Fibroblast of skin of abdomen (primary cell): ENCODE measurements at places on chromosomes 6 and 20.

GRCh38 chr20:14951707-14952418, 614.5 kb upstream of the FLRT3 start:
- peak; percentile 79 for DNase-seq

GRCh38 chr6:20217891-20218290, 5.6 kb upstream of the MBOAT1 start:
- DNase-seq = no peak

- DNase-seq = no peak
These were observed 156.8 kb downstream of the CEBPB start for GRCh38 chr20:50347284-50348063.

DNA sequence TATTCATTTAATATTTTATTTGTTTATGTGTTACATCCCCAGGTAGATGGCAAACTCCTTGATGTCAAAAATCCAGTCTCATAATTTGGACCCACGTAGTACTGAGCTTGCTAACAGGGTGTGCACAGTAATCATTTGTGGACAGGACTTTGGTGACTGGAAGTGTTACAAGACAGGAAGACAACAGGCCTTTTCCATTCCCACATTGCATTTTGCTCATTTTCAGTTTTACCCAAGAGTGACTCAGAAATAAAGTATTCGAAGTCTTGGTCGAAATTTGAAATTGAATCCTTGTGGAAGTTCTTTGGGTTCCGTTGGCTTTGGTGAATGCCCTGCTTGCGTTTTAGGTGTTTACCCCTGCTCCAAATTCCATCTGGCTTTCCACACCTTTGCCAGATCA, 63.0 kb upstream of the THBS2 start:
- DNase-seq = no peak

DNA sequence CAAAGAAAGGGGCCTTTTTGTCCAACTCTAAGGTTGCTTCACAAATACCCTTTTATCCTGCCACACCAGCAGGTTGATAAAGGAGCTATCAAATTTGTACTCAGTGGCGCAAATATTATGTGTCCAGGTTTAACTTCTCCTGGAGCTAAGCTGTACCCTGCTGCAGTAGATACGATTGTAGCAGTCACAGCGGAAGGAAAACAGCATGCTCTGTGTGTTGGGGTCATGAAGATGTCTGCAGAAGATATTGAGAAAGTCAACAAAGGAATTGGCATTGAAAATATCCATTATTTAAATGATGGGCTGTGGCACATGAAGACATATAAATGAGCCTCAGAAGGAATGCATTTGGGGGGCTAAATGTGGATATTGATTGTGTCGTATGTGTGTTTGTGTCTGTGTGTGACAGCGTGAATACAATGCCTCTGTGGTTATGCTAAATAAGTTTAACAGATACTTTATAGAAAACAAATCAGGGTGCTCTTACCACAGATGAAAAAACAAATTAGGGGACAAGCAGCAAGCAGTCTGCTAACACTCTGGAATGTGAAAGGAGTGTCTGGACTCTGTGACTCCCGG, 33.6 kb downstream of the HM13 start:
- DNase-seq = no peak

GRCh38 chr20:49469060-49469459, 13.4 kb downstream of the KCNB1 start:
- no peak for DNase-seq

- DNase-seq = peak; percentile 73
These were observed 70.7 kb upstream of the POPDC3 start for GRCh38 chr6:105250533-105250932.

GRCh38 chr6:136782021-136782770, 10.1 kb downstream of the MAP3K5 start:
- DNase-seq = peak; percentile 58

- no peak for DNase-seq
These were observed 13.5 kb upstream of the MYB start for GRCh38 chr6:135167617-135168016.
